NCI-H510A treated with DMSO at 0.1 percent for 48 hours (cell line): ENCODE measurements at places on chromosomes 11 and 22.

DNA sequence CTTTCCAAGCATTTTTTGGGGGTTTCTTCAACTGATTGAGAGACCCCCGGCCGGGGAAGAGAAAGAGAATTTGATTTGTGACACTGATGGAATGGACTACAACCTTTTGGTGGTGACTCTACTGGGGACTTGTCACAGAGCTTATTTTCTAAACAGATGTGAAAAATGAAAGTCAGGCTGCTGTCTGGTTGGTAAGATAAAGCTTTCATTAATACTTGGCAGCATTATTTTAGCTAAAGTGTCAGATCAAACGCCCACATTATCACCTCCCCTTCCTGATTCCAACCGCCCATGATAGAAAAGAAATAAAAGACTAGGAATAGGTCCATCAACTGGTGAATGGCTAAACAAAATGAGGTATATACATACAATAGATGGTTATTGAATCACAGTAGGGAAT is 45.6 kb upstream of the EHF start:
- no peak for DNase-seq

DNA sequence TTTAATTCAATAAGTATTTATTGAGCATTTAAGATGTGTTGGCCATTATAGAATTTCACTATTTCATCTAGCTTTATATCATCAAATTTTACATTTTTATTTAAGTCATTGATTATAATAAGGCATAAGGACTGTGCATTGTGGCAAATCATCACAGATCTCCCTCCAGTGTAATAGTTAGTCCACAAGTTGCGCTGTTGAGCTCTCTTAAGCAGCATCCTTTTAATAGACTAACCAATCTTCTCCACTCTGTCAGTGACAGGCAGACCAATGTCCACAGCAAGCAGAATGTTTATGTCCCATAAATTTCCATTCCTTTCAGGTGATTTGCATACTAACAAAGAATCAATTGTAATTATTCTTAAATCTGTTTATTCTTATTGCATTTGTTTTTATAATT is 595.3 kb upstream of the CCDC90B start:
- no peak for DNase-seq

GRCh38 chr22:42313204-42313603 is 42.8 kb upstream of the TCF20 start:
- peak; percentile 22 for DNase-seq

GRCh38 chr11:57403802-57404147 is 13.3 kb upstream of the PRG2 start:
- DNase-seq, result no peak

DNA sequence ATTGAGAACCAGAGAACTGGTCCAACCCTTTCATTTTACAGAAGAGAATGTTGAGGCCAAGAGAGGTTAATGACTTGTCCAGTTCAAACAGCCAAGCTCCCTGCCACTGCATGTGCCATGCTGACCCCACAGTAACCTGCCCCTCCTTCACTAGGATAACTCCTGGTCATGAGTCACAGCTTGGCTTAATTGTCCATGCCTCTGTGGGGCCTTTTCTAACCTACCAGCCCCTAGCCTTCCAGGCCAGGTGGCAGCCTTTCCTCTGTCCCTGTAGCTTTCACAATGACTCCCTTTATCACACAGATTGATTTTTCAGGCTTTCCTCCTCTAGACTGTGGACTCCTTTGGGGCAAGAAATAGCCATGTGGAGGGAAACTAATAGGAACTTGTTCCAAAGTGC is 97.2 kb downstream of the PIWIL4 start:
- no peak for DNase-seq

DNA sequence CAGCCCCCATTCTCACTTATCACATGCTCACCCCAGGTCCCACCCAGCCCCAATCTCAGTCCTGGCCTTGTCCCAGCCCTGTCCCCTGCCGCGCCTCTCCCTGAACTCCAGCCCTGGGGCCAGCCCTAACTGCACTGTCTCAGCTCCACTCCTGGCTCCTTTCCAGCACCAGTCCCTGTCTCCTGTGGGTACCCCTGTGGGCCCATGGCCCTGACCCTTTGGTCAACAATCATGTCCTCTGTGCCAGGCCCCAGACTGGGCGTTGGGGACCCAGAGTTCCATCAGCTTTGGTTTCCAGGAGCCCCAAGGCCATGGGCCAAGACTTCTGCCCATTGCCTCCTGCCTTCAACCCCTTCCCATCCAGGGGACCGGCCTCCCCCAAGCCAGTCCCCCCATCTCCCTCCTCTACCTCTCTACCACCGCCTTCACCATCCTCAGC is 757 bp downstream of the SPI1 start:
- DNase-seq, result no peak

DNA sequence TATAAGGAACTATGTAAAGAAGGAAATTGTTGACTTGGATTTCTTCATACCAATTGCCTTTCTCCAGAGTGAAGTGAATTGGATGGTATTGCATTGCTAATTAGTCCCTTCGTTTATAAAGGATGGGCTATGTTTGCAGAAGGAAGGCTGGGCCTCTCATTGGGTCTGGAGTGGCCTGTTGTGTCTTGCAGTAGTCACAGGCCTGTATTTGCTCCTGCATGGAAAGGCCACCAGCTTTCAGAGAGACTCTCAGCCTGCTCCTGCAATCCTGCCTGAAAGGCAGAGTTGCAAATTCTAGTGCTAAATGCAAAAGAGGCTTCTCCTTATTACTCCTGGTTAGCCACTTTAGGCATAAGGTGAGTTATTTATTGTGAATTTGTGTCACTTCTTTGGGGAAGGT is 103.8 kb downstream of the EXT2 start:
- DNase-seq, result peak; percentile 37

DNA sequence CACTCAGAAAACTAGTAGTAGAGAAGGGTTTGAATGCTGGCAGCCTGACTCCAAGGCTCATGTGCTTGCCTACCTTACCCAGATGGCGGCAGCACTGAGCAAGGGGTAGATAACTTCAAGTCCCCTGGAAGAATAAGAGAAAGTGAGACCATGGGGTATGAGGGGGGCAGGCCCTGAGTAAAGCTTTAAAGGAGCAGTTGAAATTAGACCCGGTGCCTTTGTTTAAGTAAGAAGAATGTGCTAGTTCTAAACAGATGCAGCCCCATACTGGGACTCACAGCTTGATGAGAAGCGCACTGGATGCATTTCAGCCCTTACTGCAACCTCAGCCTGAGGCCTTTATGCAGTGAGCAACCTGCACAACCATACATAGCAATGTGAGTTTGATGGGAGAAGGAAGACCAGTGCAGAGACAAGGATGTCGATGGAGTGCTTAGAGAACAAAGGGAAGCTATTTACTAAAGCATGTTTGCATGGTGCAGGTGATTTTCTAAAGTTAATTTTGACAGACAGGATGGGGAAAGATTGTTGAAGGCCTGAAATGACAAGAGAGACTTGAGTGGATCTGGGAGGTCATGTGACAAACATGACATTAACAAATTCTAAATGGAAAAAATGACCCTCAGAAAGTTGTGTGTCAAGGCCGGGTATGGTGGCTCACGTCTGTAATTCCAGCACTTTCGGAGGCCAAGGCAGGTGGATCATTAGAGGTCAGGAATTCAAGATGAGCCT is 27.1 kb upstream of the TMA7B start:
- DNase-seq, result no peak

DNA sequence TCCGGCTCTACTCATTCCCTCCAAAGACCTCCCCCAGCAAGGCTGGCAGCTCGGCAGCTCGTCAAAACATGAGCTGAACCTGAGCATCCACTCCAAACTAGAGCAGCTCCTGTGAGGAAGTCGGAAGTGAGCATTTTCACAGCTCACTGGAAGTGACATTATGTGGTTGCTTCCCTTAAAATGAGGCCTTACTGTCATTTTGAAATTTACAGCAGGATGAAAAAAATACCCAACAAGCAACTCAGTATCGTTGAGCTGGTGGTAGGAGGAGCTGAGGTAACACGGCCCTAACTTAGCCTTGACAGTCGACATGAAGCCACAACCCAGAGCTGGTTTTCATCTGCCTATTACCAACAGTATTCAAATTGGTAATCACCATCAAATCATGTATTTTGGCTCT is 38.0 kb upstream of the ARFGAP3 start:
- DNase-seq, result no peak

GRCh38 chr11:16404781-16405285 is 48.5 kb upstream of the SOX6 start:
- DNase-seq, result no peak

DNA sequence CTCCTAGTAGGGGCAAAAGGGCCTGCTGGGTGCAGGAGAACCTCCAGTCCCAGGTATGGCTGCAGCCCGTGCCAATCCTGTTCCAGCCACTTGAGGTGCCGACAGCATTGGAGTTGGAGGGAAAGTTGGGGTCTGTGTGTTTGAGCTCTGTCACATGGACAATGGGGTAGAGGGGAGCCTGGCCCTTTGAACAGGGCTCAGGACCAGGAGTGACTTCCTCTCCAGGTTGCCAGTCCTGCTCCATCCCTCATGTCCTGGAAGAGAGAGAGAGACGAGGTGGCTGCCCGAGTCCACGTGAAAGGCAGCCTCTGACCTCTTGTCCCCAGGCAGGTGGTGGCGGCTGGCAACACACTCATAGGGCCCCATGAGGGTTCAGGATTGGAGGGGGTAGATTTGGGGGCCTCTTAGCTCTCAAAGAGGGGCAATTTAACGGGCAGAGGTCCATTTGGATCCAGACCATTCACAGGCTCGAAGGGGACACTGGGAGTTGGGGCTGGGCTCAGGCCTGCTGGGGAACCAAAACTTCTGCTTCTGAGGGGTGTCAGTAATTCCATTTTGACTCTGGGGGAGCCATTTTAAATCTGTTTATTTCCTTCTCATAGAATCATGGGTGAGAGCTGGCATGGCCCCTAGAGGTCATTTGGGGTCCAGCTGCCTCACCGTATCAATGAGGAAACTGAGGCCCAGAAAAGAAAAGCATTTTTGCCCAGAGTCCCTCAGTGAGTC is 4.1 kb downstream of the ADORA2A start:
- no peak for DNase-seq

DNA sequence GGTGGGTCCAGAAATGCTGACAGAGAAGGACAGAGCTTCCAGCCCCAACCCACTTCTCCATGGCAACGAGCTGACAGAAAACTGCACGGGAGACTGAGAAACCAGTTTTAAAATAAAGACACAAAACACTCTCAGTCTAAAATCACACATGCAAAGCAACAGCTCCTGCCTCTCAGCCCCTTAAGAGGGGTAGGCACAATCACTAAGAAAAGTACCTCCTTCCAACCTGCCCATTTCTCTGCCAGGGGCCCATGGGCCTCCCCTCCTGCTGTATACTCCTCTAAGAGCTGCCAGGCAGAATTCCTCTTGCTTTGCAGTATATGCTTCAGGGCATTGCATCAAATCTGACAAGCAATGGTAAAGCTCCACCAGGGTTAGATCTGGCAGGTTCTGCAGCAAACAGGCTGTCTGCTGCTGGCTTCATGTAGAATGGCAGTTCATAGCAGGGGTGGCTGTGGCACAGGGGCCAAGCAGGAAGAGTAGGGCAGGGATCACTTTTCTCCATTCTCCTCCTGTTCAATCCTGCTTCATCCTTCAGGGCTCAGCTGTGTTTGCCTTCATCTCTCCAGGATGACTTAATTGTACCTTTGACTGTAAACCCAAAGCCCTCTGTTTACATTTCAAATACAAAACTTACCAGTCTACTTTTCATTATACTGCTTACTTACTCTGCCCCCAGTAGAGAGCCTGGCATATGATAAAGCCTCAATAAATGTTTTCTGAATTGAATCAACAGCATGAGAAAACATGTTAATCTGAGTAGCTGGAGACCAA is 77.7 kb downstream of the KCNC1 start:
- peak; percentile 63 for DNase-seq

GRCh38 chr11:46383974-46384701 is 2.7 kb downstream of the MDK start:
- no peak for DNase-seq

GRCh38 chr11:33920838-33921613 is 29.1 kb upstream of the LMO2 start:
- no peak for DNase-seq

GRCh38 chr22:28582806-28583205 is 96.8 kb downstream of the TTC28 start:
- no peak for DNase-seq

DNA sequence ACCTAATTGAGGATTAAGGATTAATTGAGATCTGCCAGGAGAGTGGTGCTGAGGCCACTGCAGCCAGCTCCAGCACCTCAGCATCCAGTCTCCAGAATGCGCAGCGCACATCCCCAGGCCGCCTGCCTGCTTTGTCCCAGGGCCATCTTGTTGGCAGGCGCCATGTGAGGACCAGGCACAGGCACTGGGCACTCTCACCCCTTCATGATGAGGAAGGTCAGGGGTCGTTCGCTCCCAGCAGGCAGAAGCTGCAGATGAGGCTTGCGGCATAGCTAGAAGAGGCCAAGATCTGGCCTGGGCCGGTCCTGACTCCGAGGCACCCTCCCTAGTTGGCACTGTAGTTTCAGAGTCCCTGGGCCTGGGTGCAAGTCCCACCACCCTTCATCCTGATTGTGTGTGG is 6.4 kb downstream of the CABP2 start:
- no peak for DNase-seq

- no peak for DNase-seq
These were observed 1173.2 kb downstream of the BRD1 start for GRCh38 chr22:48654492-48654891.

GRCh38 chr11:32374261-32374711 is 61.1 kb downstream of the WT1 start:
- no peak for DNase-seq

DNA sequence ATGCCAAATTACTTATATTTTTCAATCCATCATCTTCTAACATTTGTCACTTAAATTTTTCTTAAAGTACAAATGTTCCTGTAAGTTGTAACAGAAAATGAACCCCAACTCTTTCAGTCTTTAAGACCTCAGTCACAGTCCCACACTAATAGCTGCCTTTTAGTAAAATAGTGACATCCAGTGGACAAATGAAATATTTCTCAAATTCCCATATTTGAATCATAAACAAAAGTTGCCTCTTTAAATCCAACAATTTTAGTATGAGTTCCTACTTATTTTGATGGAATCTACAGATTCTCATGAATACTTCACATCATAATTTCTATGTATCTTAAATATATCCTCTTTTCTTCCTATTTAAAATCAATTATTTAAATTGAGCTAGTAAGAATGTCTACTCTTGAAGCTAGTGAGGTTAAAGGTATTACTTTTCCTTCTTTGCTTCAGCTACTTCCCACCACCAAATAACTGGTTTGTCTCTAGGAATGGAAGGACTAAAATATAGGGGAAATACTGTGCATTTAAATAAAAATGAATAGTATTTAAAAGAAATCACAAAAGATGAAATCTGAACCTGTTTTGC is 9.2 kb downstream of the LIN7C start:
- peak; percentile 26 for DNase-seq

GRCh38 chr11:97754976-97755375 is 1265.8 kb upstream of the CNTN5 start:
- DNase-seq, result no peak

DNA sequence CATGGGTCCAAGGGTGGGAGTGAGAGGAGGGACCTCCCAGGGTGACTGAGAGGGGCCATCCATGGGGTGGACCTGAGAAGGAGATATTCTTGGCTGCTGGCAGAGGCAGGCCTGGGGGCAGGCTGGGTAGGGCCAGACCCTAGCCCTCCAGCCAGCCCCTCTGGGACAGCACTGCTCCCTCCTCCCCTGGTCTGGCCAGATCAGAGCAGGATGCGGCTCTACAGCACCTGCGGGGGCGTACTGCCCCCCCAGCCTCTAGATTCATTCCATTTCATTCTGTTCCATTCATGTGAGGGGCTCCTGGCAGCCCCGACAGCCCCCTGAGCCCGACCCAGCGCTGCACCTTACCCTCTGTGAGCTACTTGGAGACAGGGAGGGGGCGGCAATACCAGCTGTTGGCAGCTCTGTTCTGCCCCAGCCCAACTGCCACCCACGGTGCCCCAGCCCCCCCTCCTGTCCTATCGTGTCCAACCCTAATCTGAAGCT is 34.3 kb upstream of the MYRF start:
- no peak for DNase-seq
